CD4-positive, alpha-beta memory T cell (primary cell): ENCODE measurements at places on chromosomes 3 and 15.

DNA sequence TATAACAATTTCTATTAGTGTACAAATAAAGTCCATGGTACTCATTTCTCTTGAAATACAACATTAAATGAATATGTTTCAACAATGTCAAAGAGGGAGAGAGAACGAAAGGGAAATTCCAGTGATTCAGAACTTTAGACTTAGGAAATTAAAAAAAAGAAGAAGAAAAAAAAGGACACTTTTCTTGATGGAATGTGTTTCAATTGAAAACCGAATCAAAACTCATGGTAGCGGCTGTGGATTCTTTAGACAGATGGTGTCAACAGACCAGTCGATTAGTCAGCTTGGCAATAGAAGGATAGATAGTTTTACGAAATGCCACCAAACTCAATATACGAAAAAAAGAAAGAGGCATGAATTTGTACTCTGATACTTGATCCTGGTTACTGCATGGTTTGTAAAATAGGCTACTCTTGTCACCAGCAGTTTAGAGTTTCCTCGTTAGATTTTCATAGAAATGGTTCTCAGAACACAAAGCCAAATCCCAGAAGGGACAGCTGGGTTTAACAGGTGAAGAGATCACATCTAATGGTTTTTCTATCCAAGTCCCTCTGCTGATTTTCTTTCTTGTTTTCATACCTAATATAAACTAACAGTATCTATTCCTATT lies 793.5 kb downstream of the ROBO1 start:
- H3K4me1 ChIP-seq, result no peaks in the 10 kb centered on the region
- no peak for DNase-seq
- no peak overlapping the region for H3K27ac ChIP-seq
- no peak overlapping the region for H3K4me3 ChIP-seq

DNA sequence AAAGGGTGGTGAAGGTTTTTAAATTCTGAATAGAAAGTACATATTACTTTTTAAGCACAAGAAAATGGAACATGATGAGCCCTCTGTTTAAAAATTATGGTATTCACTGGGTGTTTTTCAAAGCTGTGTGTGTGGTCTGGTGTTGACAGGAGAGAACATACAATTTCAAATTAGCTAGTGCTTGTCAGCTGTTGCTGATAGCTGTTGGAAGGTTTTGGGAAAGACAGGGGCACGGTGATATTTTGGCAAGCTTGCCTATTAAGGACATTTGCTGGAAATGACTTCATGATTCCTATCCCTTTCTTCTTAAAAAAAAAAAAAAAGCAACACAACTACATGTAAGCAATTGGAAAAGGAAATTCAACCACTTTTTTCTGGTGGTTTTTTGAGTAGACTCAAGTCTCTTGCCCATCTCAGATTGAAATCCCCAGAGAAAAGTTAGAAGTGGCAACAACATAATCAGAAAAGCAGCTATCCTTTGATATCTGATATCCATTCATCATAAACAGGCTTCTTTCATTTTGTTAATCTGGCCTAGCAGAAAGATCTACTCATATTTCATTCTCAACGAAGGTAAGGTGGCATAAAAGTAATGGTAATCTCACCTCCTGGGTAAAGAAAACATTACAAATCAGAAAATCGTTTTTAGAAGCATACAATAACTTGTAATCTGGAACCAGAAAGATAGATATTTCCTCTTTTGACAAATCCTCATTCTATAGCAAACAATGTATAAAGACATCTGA lies 130.0 kb downstream of the RBMS3 start:
- DNase-seq, result no peak
- H3K4me3 ChIP-seq, result no peak overlapping the region
- H3K4me1 ChIP-seq, result no peaks in the 10 kb centered on the region
- H3K36me3 ChIP-seq, result no peaks in the 10 kb centered on the region

- no peaks in the 10 kb centered on the region for H3K36me3 ChIP-seq
- H3K27ac ChIP-seq, result no peak overlapping the region
- peaks cover 17% of the 10 kb centered on the region for H3K27me3 ChIP-seq
- peaks cover 27% of the 10 kb centered on the region for H3K4me1 ChIP-seq
- H3K4me3 ChIP-seq, result no peak overlapping the region
- peak; percentile 28 for DNase-seq
Measured at GRCh38 chr15:41511899-41512369, 1.7 kb downstream of the LTK start.

DNA sequence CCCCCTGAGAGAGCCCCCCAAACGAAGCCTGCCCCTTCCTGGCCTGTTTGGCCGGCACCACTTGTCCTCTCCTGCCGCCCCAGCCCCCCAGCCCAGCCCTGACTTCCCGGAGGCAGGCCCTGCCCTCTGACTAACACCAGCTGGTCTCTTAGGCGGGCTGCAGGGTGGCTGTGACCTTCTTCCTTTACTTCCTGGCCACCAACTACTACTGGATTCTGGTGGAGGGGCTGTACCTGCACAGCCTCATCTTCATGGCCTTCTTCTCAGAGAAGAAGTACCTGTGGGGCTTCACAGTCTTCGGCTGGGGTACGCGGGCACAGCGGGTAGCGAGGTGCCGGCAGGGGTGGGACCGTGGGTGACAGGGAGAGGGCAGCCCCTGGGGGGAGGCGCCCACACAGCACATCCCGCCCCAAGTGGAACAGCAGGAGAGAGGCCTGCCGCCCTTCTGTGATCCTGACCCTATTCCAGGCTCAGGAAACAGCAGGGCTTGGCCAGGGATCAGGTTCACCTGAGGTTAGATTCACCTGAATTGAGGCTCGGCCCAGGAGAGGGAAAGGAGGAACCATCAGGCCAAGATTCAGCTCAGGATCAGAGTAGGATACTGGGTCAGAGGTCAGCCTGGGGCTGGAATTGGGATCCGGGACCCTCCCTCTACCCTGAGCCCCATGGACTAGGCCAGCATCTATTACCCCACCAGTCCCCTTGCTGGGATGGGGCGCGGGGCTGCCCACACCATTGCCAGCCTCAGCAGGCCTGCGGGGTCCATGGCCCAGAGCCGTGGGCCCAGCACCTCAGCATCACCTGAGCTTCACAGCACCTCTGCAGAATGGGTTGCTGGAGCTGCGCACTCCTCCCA lies 21.9 kb downstream of the PTH1R start:
- no peaks in the 10 kb centered on the region for H3K27me3 ChIP-seq
- DNase-seq, result peak; percentile 13
- no peaks in the 10 kb centered on the region for H3K36me3 ChIP-seq
- H3K4me3 ChIP-seq, result no peak overlapping the region
- no peak overlapping the region for H3K27ac ChIP-seq
- H3K4me1 ChIP-seq, result no peaks in the 10 kb centered on the region

- H3K27ac ChIP-seq, result no peak overlapping the region
- no peak overlapping the region for H3K4me3 ChIP-seq
- DNase-seq, result no peak
- H3K27me3 ChIP-seq, result no peaks in the 10 kb centered on the region
Measured at GRCh38 chr3:188383748-188384147, 229.8 kb downstream of the LPP start.

- no peak overlapping the region for H3K27ac ChIP-seq
- DNase-seq, result peak; percentile 33
- H3K27me3 ChIP-seq, result no peaks in the 10 kb centered on the region
- H3K4me3 ChIP-seq, result no peak overlapping the region
- no peaks in the 10 kb centered on the region for H3K4me1 ChIP-seq
Measured at GRCh38 chr15:64686130-64686735, 89.2 kb downstream of the RBPMS2 start.

GRCh38 chr3:52529376-52530333 lies 4.0 kb downstream of the NT5DC2 start:
- no peaks in the 10 kb centered on the region for H3K36me3 ChIP-seq
- no peak for DNase-seq
- H3K27me3 ChIP-seq, result no peaks in the 10 kb centered on the region
- H3K27ac ChIP-seq, result no peak overlapping the region

DNA sequence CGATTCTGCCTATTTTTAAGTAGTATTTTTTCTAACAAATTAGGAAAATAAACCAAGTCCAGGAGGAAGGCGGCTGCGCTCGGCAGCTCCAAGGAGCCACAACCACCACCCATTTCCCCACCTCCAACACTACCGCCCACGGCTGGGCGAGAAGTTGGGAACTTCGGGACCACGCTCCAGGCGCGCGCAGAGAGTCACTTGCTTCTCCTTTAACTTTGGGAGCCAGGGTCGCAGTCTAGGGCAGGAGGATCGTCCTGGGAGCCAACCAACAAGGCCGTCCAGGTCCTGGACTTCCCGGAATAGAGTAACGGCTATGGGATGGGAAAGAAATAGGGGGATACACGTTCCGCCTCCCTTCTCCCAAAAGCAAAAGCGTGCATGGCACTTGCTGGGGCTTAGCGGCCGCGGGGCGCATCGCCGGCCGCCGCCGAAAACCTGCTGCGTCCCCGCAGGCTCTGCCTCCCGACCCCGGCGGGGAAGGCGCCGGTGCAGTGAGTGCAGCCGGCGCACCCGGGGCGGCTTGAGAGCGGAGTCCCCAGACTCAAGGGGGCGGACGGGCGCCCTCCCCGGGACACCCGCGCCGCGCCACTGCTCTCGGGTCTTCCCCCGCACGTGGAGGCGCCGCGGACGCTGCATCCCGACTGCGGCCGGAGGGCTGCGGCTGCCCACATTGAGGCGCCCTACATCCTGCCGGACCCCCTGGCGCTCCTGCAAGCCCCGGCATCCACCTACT lies 699 bp downstream of the MEGF11 start:
- H3K27me3 ChIP-seq, result peaks cover 48% of the 10 kb centered on the region
- peak; percentile 19 for DNase-seq
- no peak overlapping the region for H3K27ac ChIP-seq
- H3K4me3 ChIP-seq, result peak overlapping the region; percentile 52
- no peaks in the 10 kb centered on the region for H3K36me3 ChIP-seq
- H3K4me1 ChIP-seq, result peaks cover 23% of the 10 kb centered on the region

DNA sequence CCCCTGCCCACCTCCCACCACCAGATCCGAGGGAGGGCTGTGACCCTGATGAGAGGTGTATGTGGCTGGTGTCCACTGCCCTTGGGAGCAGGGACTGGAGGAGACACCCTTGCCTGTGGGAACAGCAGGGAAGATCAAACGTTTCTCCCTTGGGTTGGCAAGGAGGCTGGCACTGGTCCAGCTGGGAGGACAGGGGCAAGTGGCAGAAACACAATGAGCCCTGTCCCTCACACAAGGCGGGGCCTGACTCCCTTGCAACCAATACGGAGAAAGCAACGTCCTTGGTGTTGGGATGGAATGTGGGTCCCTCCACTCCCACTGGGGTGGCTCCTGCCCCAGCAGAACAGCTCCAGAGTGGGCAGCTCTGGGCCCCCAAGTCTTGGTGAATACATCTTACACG lies 5.2 kb downstream of the HYAL2 start:
- no peak for DNase-seq
- H3K4me3 ChIP-seq, result no peak overlapping the region
- no peaks in the 10 kb centered on the region for H3K27me3 ChIP-seq
- H3K4me1 ChIP-seq, result peaks cover 46% of the 10 kb centered on the region

GRCh38 chr15:36883713-36884517 lies 216.4 kb downstream of the MEIS2 start:
- no peak overlapping the region for H3K27ac ChIP-seq
- peaks cover 49% of the 10 kb centered on the region for H3K27me3 ChIP-seq
- H3K4me3 ChIP-seq, result no peak overlapping the region
- peaks cover 4% of the 10 kb centered on the region for H3K4me1 ChIP-seq
- DNase-seq, result peak; percentile 9
- H3K36me3 ChIP-seq, result no peaks in the 10 kb centered on the region

DNA sequence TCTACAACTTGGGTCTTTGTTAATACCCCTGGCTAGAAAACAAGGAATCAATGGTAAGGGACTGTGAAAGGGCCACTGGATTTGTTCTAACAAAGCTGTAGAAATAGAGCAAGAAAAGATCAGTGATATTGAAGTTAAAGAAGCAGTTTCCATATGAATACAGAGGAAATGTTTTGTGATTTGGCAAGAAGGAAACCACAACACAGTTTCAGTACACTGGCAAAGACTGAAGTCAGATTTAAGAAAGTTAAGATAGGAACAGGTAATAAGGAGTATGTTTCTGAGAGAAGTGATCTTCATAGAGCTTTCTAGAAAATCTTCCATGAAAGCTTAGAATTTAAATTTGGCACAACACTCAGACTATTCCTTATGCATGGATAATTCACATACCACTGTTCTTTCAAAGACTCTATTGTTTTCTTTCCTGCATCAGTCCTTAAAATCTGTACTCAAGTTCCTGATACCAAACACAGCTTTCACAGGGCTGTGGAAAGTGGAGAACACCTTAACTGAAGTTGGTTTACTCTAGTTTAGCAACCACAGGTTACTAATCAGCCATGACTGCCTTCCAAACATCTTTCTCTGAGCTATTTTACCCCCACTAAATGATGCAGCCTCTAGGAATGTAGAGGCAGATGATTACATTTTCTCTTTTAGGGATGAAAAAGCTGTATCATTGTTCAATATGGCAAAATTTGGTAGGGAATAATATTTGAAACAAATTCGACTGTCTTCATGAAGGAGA lies 32.4 kb upstream of the ALCAM start:
- no peaks in the 10 kb centered on the region for H3K36me3 ChIP-seq
- H3K4me1 ChIP-seq, result no peaks in the 10 kb centered on the region
- H3K4me3 ChIP-seq, result no peak overlapping the region
- DNase-seq, result no peak

DNA sequence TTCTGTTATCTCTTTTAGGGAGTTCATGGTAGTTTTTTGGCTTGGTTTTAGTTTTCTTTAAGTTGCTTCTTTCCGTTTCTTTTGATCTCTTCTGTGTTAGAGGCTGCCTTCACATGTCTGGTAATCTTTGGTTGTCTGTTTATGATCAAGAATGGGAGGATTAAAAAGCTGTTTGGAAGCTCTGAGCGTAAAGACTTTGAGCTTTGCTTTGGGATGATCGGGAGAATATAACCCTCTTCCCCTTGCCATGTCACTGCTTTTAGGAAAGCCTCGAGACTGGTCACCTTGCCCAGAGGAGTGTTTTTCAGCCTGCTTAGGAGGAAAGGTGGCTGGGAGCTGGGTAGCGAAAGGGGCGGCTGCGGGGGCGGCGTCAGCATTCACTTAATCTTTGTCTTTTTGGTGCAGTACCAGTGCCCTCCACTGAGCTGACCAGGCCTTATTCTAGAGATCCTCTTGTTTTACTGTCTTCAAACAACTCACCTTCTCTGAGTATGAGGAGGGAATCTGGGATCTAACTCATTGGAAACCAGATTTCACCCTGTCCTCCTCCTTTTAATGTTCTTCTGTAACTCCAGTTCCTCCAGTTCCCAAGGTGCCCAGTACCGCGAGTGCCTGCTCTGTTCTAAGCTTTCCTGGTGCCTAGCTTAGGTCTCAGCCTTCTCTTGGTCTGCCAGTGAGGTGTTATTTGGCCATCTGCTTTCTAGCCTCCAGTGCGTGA lies 15.5 kb downstream of the TATDN2 start:
- H3K4me3 ChIP-seq, result peak overlapping the region; percentile 22
- peak overlapping the region; percentile 64 for H3K27ac ChIP-seq
- DNase-seq, result peak; percentile 71
- H3K36me3 ChIP-seq, result peaks cover 27% of the 10 kb centered on the region
- no peaks in the 10 kb centered on the region for H3K27me3 ChIP-seq
- H3K4me1 ChIP-seq, result peaks cover 83% of the 10 kb centered on the region

- no peak overlapping the region for H3K27ac ChIP-seq
- H3K36me3 ChIP-seq, result no peaks in the 10 kb centered on the region
- H3K4me1 ChIP-seq, result no peaks in the 10 kb centered on the region
- DNase-seq, result peak; percentile 1
- H3K4me3 ChIP-seq, result no peak overlapping the region
- H3K27me3 ChIP-seq, result no peaks in the 10 kb centered on the region
Measured at GRCh38 chr3:179811321-179812095, 158.7 kb downstream of the USP13 start.
